AG20443 (cell line): ENCODE measurements at places on chromosomes 7 and 10.

DNA sequence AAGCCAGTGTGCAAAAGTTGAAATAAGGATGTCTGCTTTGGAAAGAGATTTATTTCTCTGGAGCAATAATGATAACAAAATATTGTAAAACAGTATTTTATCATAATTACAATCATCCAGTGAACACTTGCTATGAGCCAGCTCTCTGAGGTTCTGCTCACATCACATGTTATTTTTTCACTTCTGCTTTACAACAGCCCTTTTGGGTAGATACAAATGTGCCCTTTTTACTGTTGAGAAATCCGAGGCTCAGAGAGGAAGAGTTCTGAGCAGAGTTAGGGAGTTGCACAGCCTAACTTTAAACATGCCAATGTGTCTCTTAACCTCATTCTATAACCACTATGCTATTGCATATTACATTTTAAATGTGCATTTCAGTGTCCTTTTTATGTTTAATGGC lies 232.6 kb upstream of the CDC14C start:
- DNase-seq, result no peak

DNA sequence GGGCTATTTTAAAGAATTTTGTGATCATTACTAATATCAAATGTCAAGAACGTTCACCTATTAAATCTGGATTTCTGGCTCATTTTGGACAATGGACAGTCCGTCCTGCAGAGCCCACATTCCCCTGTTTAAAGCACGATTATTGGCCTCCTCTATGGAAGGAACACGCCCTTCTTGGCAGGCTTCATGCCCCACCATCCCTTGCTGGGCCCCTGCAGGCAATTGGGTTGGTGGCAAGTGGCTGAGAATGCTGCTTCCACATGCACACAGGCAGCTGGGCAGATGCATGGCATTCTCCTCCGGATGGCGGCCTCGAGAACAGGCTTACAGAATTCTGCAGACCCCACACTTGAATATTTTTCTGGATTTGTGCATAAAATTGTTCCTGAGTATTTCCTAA lies 305.8 kb upstream of the MKI67 start:
- DNase-seq, result no peak

DNA sequence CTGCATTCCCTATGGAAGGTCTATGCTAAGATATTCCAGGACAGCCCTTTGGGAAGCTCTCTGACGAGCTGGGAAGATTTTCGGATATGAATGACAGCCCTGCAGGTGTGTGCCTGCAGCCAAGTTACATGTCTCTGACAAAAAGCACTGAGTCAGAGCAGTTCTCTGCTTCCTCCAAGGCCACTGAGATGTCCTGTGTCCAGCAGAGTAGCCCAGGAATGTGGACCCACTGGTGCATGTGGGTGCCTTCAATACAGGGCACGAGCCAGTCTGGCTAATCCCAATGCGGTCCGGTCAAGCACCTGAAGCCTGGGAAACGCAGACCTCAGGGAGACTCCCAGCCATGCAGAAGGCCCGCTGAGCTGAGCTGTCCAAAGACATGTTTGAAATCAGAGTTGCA lies 565.7 kb downstream of the TCERG1L start:
- DNase-seq, result no peak

GRCh38 chr10:21673668-21674067 lies 139.6 kb downstream of the MLLT10 start:
- no peak for DNase-seq

DNA sequence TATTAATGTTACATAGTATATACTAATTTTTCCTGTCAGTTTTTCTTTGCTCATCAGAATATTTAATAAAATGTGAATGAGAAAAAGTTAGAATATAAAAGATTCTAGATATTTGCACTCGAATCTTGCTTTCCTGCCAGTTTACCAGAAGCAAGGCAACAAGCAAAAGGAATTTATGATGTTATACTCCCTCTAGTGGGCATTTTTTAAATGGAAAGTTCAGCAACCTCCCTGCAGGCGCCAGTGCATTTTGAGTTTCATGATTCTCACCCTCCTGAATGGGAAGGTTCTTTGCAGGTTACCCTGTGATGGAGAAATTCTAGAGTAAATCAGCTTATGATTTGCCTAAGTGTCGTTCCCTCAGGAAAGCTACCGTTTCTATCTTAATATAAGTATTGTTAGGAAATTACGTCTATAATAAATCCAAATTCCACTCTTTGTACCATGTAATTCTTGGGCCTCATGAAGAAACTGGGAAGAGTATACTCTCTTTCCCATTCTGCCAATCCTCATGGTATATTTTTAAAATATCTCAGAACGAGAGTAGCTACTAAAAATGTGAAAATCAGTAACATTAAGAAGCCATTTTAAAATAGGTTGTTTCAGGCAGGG lies 350.0 kb downstream of the CRPPA start:
- DNase-seq, result peak; percentile 59

DNA sequence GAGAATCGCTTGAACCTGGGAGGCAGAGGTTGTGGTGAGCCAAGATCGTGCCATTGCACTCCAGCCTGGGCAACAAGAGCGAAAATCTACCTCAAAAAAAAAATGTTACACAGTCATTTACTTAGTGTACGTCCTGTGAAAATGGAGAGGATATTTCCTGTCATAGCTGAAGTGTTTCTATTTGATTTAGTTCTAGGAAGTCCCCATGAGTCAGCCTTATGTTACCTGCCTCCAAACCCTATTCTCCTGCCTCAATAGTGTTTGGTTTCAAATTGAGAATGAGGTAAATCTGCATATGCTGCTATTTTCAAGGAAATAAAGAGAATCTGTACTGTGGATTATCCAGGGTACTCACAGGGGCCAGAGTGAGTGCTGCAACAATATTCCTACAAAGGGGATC lies 1284.5 kb upstream of the AUTS2 start:
- no peak for DNase-seq

- peak; percentile 59 for DNase-seq
These were observed 37.1 kb upstream of the COMTD1 start for GRCh38 chr10:75272896-75273295.

DNA sequence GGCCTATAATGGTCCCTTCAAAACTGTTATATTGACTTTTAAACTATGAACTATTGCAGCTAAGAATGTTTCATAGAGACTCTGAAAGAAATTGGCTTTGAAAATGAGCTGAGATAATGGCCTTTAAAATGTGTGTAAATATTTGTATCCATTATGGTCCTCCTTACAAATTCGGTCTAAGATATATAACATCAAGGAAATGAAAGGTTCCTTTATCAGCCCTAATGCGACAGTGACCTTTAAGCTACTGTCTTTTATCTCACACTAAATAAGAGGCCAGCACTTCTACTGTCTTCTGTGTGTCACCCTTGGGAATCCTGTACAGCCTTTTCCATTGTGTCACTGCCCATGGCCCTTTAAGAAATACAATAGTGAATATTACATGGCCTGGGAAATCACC lies 19.5 kb downstream of the COL28A1 start:
- DNase-seq, result no peak

- no peak for DNase-seq
These were observed 52.1 kb downstream of the PODXL start for GRCh38 chr7:131504157-131504899.

DNA sequence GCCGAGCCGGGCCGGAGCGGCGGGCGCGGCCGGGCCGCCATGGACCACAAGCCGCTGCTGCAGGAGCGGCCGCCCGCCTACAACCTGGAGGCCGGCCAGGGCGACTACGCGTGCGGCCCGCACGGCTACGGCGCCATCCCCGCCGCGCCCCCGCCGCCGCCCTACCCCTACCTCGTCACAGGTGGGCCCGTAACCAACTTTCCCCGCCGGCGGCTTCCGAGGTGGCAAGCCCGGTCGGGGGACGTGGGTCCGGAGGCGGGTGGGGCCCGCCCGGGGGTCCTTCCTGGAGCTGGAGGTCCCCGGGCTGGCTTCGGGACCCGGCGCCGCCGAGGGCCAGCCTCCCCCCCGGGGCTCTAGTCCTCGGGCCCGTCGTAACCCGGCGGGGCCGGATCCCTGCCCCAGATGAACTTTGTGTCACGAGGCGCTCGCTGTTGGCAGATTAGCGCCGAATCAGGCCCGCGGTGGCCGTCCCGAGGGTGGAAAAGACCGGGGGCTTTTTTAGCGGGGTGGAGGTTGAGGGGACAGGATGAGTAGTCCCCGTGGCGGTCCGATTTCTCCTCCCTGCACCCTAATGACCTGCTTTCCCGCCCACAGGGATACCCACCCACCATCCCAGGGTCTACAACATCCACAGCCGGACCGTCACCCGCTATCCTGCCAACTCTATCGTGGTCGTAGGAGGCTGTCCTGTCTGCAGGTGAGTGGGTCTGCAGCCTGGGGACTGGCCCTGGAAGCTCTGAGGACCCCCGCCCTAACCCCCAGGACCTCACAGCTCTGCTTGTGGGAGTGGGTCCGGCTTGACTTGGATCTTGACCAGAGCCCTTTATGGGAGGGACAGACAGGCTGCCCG lies 496 bp downstream of the BRI3 start:
- DNase-seq, result no peak

- DNase-seq, result no peak
These were observed 579.8 kb downstream of the PARD3 start for GRCh38 chr10:34235164-34235832.

DNA sequence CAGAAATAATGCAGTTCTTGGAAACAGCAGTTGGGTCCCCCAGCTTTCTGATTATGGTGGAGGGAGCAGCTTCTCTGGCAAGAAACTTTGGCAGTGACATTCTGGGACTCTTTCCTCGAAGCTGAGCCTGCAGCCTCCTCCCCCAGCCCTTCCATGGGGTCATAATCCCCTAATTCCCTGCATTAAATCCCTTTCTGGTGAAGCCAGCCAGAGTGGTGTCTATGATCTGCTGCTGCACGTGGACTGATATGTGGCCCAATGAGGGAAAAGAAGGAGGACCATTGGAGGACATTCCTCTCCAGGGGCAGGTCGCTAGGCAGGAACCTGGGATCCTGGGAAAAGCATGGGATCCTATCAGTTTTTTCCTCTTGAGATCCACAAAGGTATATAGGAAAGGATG lies 470.5 kb downstream of the RPS24 start:
- DNase-seq, result no peak

DNA sequence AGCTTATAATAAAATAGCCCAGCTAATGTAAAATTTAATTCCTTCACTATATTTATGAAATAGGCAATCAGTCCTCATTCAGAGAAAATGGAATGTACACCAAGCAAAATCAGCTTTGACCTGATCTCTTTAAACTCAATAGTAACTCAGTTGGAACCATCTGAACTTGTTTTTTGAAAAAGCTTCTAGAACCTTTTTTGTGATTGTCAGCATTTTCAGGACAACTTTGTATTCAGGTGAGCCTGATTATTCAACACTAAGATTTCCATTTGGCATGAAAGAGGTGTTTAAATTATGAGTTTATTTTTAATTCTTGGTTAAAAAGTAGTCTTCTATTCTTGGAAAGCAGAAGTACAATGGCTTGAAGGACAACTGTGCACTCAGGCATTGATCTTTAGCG lies 89.5 kb downstream of the FRMD4A start:
- no peak for DNase-seq

GRCh38 chr7:94231305-94231704 lies 163.4 kb upstream of the COL1A2 start:
- no peak for DNase-seq

DNA sequence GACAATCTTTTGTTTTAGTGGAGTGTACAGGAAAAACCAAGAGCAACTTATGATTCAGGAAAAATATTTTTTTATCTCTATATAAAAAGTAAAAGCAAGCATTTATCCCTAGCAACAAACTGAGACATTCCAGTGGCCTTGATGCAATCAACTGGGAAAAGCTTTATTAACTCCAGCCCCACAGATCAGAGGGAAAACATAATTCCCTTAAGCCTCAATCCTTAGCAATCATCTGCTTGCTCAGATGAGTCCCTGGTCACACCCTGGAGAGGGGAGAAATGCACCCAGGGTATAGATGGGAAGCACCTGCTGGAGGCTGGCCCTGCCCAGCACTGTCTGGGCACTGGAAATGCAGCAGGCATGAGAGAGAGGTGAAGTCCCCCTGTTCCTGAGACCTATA lies 636.6 kb downstream of the TNS3 start:
- DNase-seq, result peak; percentile 75

- no peak for DNase-seq
These were observed 273.1 kb downstream of the TNS3 start for GRCh38 chr7:47308808-47309207.

- no peak for DNase-seq
These were observed 5.6 kb downstream of the IL6 start for GRCh38 chr7:22732556-22733126.

- peak; percentile 39 for DNase-seq
These were observed 107.4 kb upstream of the GLCCI1 start for GRCh38 chr7:7861211-7861633.

DNA sequence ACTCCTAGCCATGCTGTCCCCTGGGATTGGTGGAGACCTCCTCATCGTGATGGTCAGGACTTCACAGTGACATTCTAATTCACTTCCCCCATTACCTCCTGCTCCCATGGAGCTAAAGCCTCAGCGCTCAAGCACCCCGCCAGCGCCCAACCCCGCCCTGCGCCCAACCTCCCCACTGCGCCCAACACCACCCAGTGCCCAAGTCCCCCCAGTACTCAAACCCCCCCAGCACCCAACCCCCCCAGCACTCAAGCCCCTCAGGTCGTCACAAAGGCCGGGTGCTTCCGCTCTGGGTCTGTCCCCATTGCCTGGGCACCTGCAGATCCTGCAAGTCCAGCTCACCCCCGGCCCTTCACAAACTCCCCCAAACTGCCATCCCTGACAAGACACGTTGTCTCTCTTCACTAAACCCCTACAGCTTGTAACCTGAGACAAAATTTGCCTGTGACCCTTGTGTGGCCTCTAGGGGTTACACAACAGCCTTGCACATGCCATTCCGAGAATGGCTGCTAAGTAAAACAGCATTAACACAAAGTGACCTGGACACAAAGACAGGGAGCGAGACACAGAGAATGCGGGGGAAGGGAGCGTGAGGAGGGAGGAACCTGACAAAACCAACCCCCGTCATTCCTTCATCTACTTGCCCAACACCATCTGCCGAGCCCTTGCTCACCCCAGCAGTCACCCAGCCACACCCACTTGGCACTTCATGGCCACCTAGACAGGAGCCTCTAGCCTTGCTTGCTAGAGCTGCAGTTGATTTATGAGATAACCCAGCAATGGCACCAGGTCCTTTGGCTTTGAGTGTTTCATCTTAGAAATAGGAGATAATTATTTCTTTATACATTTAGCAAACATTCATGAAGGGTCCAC lies 107.8 kb downstream of the ADARB2 start:
- DNase-seq, result no peak

DNA sequence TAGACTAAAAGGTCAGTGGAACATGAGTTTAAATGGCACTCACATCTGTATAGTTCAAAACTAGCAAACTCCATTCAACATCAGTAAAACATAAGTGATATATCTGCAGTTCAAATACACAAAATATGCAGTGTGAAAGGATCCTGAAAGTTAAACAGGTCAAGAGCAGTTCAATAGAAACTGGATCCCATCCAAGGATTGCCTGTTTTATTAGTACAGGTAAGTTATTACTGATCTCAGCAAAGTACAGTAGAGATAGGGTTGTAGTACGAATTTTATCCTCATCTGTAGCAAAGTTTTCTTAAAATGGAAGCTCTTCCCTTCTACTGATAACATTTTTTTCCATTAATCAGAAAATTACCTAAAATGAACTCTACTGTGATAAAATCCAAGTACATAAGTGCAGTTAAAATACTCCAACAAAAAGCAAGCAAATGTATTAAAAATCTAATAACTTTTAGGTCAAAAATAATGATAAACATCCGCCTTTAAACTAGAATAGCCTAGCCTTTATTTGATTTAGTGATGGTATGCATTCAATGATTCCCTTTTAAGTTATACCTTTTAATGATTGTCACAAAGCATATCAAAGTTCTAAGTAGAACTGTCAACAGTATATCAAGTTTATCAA lies 2.2 kb downstream of the ZNF800 start:
- DNase-seq, result no peak

- no peak for DNase-seq
These were observed 51.4 kb downstream of the CHRM2 start for GRCh38 chr7:136919820-136920219.
